ENCODE measurements at places on chromosomes 5 and 9.

- DNase-seq: peak; percentile 48
Measured at GRCh38 chr9:137077010-137077747, at the start of gene UAP1L1. Gene UAP1L1 (plus strand): TSS chr9:137077517. CDS start chr9:137077533, 16 bp downstream.

DNA sequence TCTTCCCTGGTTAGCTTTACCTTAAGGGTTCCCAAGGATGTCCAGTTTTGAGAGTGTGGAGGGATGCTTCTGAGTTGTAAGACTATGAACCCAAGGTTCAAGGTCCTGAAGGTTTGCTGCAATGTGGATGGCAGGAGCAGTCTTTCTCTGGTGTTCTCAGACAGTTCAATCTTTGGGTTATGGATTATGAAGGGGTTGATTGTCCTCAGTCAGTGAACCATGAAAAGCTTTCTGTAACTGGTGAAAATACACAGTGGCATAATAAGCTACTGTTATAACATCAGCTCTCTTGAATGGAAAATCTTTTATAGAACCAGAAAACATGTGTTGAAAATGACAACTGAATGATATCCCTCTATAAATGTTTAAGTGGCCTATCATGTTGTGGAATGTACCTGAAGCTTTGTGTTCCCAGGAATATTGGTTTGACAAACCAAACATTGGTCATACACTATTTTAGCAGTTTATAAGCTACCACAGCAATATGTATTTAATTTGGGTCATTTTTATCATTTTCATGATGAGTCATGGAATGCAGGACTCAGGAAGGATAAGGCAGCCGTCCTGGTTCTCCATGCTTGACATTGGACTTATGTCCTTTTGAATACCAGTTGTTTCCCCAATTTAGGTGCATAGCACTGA, 1041.8 kb upstream of the ARRDC3 start:
- no peak for DNase-seq

DNA sequence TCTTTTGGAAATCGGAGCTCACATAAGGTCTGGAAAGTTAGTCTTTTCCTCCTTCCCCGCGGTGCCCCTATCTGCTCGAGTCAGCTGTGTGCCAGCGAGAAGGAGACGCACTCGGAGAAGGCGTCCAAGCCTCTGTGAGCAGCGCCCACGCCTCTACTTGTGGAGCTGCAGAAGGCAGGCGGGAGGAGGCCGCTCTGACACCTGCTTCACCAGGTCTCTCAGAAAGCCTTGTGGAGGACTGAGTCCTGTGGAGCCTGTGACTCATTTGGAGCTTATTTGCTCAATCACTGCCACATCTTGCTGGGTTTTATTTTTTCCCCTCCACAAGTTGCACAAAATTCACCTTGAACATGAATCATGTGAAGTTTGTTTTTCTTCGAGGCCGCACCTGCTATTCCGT, 117.5 kb downstream of the IRX2 start:
- no peak for DNase-seq

GRCh38 chr5:151155775-151156506, 1.6 kb downstream of the ANXA6 start:
- DNase-seq: peak; percentile 22

DNA sequence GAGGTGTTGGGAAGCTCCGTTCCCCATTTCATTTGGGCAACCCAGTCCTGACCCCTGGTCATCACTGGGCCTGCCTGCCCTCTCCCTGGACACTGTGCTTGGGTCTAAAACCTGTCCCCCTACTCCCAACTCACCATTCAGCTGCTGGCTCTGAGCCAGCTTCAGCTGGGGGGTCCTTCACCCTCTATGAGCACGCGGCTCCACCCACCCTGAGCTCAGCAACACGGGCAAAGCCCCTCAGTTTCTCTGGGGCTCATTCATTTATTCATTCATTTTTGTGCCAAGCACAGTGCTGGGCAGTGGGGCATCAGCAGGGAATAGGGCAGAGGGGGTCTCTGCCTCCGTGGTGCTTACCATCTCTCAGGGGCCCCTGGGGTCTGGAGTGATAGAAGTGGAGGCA, 199.8 kb upstream of the MVB12B start:
- no peak for DNase-seq

- no peak for DNase-seq
Measured at GRCh38 chr5:122944051-122944450, 92.5 kb downstream of the PPIC start.

GRCh38 chr9:73347720-73348119, 196.1 kb downstream of the ANXA1 start:
- no peak for DNase-seq

DNA sequence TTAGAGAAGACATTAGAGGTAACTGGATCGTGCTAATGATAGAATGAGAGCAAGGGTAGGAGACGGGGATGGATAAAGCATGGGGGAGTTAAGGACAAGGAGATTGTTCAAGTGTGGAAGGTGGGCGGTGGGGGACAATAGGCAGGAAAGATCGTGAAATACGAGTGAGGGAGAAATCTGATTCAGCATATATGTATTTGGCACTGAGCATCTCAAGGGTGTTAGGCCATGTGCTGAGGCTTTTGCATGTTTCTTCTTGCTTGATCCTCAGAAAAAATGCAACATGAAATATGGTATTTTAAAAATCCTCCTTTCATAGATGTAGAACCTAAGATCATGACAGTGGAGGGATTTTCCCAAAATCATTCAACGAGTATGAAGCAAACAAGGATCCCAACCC, 240.5 kb downstream of the PAPPA start:
- no peak for DNase-seq

DNA sequence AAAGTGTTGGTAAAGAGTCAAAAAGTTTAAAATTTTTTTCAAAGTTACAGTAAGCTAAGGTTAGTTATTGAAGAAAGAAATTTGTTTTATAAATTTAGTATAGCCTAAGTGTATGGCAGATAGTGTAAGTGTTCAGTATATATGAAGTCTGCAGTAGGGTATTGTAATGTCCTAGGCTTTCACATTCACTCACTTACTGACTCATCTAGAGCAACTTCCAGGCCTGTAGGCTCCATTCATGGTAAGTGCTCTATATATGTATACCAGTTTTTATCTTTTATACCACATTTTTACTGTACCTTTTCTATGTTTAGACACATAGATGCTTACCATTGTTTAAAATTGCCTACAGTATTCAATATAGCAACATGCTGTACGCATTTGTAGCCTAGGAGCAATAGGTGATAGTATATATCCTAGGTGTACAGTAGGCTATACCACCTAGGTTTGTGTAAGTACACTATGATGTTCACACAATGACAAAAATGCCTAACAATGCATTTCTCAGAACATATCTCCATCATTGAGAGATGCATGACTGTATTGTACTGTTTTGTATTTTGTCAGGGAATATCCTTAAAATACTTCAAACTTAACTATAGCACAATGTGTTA, 38.5 kb downstream of the CYSTM1 start:
- DNase-seq: no peak

DNA sequence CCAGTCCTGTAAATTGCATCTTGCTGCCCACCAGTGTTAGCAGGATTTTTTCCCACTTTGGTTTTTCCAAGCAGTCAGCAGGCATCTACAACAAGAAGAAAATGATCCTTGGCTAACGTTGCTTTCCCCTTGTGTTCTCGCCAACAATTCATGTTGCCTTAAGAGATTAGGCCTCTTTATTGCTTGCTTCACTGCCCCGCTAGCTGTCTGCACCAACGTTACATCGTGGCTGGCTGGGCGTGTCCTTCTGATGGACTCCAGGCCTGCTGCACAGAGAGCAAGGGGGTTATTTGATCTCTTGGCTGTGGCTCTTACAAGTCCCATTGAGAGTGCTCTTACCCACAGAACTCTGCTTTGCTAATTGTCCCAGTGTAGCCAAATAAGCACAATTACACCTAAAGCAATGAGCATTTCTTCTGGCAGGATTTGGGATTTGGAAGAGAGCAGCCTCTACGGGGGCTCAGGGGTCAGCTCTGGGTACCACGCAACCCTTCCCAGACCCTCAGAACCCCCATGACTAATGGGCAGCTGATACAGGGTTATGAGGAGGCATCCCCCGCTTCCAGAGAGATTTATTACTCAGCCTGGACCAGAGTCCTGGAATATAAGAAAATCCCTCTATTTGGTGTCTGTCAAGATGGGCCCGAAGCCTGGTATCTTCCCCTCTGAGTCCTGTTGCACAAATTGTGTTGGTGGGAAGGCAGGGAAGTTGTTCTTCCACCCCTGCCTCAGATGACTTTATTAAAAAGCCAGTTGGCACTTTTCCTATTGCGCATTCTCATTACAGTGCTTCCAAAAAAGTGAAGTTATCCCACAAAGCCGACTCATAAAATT, 17.6 kb downstream of the DCANP1 start:
- DNase-seq: no peak

DNA sequence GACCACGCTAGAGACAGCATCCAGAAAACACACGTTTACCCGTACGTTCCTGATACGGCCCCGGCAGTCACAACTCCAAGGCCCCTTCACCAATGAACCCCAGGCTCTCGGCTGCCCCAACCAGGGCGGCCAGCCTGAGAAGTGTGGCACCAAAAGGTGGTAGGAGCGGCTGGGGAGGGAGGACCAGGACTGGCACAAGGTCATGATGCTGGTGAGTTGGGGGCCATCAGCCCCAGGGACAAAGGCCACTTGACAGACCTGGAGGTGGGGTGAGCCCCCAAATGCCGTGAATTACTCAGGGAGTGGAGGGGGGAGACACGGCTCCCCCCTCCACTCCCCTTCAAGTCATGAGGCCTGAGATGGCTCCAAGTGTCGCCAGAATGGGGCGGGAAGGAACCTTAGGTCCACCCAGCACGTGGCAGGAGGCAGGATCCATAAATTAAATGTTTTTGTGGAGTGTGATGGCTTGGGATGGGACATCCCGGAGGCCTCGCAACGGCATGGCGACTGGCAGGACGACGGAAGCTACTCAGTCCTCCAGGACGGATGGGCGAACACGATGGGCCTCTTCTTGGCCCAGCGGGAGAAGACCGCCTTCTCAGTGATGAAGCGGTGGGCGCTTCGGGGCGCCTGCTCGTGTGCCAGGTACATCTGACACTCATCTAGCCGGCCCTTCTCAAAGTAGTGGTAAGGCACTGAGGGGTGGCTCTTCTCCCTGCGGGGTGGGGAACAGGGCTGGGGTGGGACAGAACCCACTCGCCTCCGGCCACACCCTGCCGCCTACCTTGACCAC, 8.7 kb upstream of the ST6GALNAC6 start:
- no peak for DNase-seq

- peak; percentile 2 for DNase-seq
Measured at GRCh38 chr5:126015235-126016181, 407.7 kb upstream of the GRAMD2B start.

GRCh38 chr5:1850324-1851154, 32.2 kb downstream of the IRX4 start:
- DNase-seq: no peak

GRCh38 chr9:100222674-100223073, 123.6 kb downstream of the INVS start:
- DNase-seq: no peak

- no peak for DNase-seq
Measured at GRCh38 chr9:18371621-18372020, 102.3 kb upstream of the ADAMTSL1 start.

DNA sequence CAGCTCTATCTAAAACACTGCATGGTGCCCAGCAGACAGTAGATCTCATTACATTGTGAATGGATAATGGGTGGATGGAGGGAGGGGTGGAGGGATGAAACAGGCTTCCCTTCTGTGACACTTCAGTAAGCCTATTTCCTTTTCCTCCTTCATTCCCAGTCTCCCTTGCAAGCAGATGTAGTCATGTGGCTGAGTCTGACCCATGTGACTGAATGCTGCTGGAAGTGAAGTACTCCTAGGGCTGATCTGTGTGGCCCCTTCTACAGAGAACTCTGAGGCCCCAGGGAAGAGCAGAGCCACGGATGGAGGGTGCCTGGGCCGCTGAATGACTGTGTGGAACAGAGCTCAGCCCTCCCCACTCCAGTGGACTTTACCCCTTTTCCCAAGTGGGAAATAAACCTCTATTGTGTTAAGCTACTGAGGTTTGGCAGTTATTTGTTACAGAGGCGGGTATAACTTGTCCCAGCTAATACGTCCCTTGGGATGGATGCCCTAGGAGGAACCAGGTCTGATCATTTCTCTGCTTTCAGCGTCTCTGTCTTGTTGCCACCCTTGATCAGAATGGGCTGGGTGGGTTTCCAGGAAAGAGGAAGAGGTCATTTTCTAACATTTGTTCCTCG, 176.1 kb upstream of the MVB12B start:
- no peak for DNase-seq

DNA sequence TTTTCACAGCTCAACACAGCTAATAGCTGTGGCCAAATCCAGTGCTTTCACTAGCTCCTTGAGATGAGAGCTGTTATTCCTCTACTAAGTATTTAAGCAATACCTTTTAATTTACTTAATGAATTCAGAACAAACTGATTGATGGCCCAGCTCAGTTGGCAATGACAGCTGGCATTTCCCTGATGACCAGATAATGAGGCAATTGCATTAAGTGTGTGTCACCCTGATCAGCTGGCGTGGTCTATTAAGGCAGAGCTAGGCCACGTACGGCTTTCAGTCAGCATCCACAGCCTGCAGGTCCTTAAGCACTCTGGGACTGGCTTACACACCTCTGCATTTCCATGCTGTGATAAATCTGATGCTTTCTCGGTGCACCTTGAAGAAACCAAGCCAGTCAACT, 34.4 kb downstream of the TTLL11 start:
- no peak for DNase-seq

DNA sequence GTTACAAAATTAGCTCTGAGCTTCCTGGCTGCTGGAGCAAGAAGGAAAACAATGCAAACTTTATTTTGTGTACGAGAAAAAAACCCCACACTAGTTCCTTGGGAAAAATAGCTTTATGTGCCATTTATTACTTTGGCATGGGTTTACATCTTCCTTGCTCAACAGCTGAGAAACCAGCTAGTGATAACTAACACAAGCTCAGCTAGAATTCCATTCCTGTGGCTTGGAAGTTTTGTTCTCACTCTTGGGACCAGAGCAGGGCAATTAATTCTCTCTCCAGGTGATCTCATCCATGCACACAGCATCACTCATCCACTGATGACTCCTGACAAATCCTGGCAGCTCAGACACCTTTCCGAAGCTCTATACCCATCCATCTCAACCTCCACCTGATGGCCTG, 104.1 kb downstream of the CRB2 start:
- DNase-seq: no peak

- DNase-seq: no peak
Measured at GRCh38 chr9:94824913-94825610, 98.6 kb downstream of the AOPEP start.

- DNase-seq: no peak
Measured at GRCh38 chr5:42553461-42553860, 130.2 kb downstream of the GHR start.
